Amniotic epithelial cell (primary cell): ENCODE measurements at places on chromosomes 7 and 10.

DNA sequence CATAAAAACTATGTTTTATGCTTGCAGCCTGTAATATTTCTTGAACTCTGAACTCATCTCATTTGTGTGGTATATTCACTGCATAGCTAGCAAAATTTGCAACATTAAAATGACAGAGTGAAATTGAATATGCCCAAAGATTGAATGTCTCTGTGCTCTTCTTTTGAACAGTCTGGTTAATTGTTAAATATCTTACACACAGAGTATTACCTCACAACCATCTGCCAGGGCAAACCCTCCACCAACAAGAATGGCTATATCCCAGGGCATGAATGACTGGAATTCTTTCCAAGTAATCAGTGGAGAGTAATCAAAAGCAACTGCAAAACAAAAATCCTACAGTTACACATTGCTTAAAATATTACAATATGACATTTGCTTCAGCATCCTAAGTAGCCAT, 76.9 kb downstream of the SLC13A1 start:
- peak; percentile 4 for DNase-seq

DNA sequence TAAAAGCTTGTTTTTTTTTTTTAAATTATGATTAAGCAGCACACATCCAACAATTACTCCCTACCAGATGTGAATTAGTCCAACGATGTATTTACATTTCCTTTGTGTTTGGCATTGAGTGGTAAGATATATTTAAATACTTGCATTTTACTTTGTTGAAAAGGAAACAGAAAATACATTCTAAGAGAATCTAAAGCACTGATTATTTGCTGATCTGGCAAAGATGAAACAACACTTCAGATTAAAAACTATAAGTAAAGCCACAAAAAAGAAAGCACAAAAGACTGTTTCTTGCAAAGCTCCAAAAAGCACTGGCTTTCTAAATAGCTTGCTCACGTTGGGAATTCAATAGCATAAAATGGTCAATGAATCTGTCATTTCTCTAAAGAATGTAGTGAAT, 466.5 kb downstream of the PHTF2 start:
- no peak for DNase-seq

GRCh38 chr10:36126076-36126475, 484.0 kb upstream of the FZD8 start:
- DNase-seq, result no peak

DNA sequence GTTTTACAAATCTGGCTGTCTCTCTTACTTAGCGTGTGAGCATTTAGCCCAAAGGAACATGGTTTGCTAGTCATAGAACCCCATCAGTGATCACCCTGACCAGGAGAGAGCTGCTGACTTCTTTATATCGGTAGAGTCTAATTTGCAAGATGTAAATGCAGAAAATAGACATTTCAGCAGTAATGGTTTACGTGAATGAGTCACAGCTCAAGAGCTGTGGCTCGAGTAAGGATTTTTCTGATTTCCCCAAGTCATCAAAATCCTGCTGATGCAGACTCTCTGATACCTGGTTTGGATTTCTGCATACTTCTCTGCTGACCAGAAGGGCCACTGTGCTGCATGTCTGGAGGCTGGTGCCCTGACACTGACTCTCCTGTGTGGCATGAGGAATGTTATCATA, 25.7 kb downstream of the NUB1 start:
- DNase-seq, result peak; percentile 47

DNA sequence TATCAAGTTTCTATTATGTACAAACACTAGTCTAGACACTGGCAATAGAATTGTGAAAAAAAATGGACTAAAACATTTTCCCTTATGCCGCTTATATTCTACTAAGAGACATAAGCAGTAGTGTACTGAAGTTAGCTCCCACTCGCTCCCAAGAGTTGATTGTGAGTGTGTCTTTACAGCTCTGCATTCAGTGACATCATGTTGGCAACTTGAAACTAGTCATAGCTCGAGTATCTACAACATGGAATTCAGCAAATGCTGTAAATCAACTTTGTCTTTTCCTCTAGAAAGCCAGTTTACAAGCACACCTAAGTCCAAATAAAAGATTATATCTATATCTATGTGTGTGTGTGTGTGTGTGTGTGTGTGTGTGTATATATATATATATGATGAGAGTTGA, 58.8 kb upstream of the MAGI2 start:
- peak; percentile 28 for DNase-seq

DNA sequence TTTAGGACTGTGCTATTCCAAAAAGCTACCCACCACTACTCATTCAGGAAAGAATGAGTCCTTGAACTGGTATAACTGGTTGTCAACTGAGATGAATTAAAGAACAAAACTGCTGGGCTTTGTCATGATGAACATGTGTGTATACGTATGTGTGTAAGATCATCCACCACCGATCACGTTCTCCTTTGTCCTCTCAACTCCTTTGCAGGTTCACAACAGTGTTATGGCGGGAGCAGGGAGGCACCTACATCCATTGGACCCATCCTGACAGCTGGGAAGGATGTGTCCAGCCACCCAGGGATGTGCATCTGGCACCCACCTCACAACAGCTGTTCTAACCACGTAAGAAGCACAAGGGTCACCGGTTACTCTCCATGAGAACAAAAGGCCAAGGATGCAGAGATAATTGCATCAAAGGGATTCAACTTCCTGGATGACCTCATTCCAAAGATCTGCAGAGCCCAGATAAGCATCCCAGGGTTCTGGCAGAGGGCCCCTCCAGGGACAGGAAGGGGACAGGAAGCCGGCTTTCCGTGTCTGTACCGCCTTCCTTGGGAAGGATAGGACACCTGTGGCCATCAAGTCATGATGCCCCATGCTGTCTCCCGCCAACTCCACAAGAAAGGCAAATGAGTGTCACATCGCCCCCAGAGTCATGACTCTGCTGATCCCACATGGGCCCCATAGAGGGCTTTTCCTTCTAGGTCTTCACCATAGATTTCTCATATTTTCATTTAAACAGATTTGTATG, 66.1 kb downstream of the STEAP1B start:
- peak; percentile 29 for DNase-seq

GRCh38 chr7:75869776-75870379, 9.0 kb upstream of the RHBDD2 start:
- peak; percentile 52 for DNase-seq

DNA sequence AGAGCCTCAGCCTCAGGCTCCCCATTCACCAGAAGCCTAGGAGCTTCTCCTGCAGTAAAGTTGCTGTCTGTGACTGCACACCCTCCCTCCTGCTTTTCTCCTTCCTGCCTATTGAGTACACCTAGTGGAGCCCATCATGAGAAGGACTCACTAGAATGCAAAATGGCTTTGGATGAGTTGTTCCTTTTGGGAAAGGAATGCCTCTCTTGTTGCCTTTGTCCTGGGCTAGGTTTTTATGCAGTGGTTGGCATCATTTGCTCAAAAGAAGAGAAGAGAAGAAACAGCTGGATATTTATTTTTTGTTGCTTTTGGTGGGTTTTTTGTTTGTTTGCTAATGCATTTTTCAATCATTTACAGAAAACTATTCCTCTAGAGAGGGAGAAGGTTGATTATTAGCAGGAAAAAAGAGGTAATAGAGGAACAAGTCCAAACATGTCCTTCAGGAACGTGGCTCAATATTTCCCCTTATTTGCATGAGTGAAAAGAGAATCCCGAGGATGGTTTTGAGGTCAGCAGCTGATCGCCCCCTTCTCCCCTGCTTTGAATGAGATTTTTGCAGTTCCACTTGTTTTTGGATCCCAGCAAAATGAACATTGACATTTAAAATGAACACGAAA, 369.9 kb upstream of the NRP1 start:
- no peak for DNase-seq

GRCh38 chr7:43792471-43793150, 34.1 kb downstream of the BLVRA start:
- DNase-seq, result peak; percentile 27

DNA sequence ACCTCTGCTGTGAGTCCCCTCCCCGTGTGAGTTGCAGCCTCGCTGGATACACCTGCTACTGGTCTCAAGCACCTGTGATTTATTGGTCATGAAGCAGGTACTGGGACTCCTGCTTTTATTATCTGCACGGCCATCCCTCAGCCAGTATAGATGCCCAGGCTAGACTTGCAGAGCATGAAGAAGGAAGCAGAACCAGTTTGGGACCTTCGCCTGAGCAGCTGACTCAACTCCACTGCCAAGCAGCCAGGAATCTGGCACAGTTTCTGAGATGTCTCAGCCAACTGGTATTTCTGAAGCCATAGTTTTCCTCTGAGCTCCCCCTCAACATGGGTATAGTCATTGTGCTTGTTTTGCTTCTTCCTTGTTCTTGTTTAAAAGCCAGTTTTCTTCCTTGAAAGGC, 28.0 kb upstream of the SLC39A12 start:
- DNase-seq, result peak; percentile 92

GRCh38 chr10:114649217-114649903, 8.7 kb downstream of the ABLIM1 start:
- no peak for DNase-seq

DNA sequence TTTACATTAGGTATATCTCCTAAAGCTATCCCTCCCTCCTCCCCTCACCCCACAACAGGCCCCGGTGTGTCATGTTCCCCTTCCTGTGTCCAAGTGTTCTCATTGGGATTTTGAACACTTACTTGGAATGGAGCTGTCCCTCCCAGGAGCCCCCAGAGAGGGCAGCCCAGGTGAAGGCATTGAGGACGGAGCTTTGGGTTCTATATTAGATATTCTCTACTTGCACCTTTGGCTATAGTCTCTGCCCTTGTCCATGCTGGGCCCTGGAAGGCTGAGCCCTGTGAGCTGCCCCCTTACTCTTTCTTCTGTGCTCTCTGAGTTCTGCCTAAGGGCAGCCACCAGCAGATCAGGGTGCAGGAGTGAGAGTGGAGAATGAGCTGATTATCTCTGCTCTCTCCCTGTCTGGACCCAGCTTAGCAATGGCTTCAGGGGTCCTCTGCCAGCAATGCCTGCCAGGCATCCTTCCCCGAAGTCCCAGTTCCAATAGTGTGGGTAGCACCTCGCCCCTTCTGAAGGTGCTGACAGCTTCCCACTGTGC, 11.2 kb downstream of the ADRA2A start:
- no peak for DNase-seq
